ENCODE measurements at places on chromosomes 2 and 18.

DNA sequence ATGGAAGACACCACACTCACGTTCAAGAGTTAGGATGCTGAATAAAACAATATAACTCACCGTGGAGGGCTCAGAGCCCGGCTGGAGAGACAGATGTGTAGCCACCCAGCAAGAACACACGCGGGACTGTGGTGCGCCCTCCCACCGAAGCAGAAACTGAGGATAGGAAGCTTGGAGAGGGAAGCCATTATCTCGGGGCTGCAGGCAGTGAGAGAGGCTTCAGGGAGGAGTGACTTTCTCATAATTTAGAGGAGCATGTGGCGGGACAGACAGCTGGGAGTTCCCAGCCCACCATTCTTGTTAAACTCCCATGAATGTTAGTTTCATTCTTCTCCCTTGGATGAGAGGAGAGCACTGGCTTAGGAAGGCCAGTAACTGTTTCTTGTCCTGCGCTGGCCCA lies 96.4 kb downstream of the MAPRE2 start:
- DNase-seq = no peak

DNA sequence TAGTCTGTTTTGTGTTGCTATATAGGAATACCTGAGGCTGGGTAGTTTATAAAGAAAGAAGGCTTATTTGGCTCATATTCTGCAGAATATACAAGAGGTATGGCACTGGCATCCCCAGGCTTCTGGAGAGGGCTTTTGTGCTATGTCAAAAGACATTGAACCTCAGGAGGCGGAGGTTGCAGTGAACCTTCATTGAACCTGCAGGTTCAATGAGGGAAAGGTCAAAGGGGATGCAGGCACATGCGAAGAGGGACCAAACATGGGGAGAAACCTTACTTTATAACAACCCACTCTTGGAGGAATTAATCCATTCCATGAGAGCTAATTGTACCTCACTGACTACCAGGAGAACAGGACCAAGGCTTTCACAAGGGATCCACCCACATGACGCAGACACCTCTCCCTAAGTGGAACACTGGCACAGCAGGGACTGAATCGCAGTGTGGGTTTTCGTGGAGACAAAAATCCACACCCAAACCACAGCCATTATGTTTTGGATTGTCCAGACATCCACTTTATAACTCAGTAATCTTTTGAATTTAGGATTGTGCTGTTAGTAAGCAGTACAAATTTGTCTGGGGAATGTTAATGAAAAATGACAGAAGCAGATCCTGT lies 4.1 kb upstream of the SERPINB8 start:
- DNase-seq = no peak

- no peak for DNase-seq
Measured at GRCh38 chr2:57698935-57699449, 347.6 kb upstream of the VRK2 start.

DNA sequence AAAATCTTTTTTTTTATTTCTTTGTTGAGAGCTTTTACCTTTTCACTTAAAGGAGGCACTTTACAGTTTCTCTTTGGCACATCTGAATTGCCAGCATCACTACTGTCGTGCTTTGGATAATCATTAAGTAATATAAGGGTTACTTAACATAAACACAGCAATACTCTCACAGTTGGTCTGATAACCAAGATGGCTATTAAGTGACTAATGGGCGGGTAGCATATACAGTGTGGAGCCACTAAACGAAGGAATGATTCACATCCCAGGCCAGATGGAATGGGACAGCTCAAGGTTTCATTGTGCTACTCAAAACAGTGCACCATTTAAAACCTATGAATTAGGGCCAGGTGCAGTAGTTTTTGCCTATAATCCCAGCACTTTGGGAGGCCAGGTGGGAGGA lies 28.1 kb downstream of the USP37 start:
- DNase-seq = no peak

DNA sequence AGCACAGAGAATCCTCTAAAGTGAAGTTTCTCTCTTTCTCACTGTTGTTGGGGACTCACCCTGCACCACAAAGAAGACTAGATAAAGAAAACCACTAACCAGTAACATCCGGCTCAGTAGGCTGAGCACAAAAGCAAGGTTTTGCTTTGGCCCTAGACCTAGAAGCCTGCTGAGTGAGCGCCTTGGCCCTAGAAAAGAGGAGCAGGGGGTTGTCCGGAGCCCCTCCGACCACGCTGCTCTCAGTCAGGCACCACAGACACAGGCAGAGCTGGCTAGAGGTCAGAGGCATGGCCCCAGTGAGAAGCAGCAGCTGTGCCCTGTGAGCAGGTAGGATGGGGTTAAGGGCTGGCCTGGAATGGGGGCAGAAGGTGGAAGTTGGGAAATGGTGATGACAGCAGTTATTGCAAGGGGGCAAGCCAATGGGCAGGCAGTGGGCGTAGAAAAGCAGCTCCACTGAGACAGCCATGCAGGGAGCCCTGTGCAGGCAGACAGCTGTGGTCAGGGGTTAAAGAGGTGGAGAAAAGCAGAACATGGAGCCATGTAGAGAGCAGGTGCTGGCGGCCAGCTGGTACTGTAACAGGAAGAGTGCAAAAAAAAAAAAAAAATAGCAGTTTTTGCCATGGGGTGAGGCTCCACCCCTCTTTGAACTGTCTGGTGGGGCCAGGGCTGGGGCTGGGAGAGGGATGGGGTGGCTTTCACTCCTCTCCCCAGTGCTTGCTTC lies 36.9 kb upstream of the SLC14A1 start:
- DNase-seq = peak; percentile 75

GRCh38 chr2:111668274-111668616 lies 215.7 kb downstream of the ANAPC1 start:
- no peak for DNase-seq

- no peak for DNase-seq
Measured at GRCh38 chr2:222108957-222109585, 189.7 kb downstream of the PAX3 start.

GRCh38 chr18:48889981-48890762 lies 60.6 kb downstream of the SMAD7 start:
- peak; percentile 59 for DNase-seq

DNA sequence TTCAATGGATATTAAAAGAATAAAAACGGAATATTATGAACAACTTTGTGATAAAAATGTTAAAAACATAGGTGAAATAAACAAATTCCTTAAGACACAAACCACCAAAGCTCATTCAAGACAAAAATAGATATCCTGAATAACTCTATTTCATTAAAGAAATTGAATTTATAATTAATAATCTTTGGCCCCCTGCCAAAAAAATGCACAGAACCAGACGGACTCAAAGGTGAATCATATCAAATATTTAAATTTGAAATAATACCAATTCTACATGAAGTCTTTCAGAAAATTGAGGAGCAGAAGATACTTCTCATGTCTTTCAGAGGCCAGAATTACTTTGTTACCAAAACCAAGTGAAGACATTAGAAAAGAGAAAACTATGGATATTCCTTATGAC lies 128.3 kb upstream of the KLHL29 start:
- DNase-seq = no peak

GRCh38 chr18:1147730-1148129 lies 243.1 kb downstream of the ADCYAP1 start:
- no peak for DNase-seq

- DNase-seq = no peak
Measured at GRCh38 chr2:64605991-64606478, 47.7 kb downstream of the SERTAD2 start.

GRCh38 chr2:217269701-217270484 lies 410.0 kb upstream of the TNP1 start:
- DNase-seq = no peak

DNA sequence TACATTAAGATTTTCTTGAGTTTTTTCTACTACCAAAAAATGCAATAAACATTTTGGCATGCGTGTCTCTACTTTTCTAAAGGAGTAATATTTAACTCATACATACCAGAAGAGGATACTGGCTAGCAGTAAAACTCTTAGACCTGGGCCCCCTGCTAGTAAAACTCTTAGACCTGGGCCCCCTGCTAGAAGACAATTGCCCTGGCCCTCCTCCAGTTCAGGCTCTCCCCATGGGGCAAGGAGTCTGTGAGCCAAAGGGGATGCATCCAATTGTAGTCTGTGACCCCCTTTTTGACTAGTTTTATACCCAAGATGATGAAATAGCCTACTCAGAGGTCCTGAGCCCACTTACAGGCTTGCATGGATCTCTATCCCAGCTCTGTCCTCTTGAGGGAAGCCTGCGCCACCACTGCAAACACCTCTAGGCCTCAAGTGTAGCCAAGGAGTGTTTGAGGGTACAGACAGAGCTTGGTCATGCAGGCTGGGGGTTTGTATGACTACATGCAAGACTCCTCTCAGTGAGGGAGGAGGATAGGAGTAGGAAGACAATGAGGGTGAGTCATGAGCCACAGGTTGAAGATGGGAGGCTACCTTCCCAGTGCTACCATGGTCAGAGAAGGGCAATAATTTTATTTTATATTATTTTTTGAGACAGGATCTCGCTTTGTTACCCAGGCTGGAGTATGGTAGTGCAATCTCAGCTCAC lies 45.2 kb upstream of the PGAP1 start:
- DNase-seq = no peak

GRCh38 chr2:134391751-134392160 lies 137.9 kb downstream of the MGAT5 start:
- no peak for DNase-seq

- no peak for DNase-seq
Measured at GRCh38 chr2:152396051-152396511, 61.1 kb downstream of the FMNL2 start.

DNA sequence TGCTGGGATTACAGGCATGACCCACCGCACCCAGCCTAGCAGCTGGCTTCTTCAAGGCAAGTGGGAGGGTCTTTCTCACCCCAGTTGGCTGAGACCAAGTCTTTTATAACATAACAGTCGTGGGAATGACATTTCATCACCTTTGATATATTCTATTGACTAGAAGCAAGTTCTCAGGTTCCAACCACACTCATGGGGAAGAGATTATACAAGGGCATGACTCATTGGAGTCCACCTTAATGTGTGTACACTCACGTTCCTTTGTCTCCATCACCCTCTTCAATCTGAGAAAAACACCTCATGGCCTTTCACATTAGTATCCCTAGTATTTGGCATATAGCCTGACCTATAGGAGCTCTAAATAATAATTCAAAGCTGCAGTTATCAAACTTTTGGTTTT lies 2.8 kb upstream of the BBS5 start:
- no peak for DNase-seq

DNA sequence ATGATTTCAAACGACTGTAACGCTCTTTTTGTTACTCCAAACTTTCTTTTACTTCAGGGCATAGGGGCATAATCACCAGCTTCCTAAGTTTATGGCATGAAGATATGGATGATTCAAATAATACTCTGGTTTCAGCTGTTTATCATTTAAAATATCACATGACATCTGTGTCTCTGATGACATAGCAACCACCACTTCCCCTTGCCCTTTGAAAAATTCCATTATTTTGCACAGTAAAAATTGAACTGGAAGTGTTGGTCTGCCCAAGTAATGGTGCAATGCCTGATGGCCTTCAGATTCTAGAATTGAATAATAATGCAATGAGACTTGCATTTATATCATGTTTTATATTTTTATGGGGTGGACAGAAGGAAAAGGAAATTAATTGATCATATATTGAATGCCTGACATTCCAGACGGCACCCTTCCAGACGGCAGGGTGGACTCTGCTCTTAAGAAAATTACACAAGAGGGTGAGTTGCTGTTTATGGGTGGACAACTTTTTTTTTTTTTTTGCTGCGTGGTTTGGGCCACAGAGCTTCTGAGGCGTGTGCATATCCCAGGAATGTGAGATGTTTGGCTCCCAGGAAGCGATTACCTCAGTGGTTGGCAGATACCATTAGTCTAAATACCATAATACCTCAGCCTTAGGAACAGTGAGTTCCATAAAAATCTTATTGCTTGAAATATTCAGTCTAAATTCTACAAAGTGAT lies 101.7 kb upstream of the ZNF521 start:
- DNase-seq = no peak

DNA sequence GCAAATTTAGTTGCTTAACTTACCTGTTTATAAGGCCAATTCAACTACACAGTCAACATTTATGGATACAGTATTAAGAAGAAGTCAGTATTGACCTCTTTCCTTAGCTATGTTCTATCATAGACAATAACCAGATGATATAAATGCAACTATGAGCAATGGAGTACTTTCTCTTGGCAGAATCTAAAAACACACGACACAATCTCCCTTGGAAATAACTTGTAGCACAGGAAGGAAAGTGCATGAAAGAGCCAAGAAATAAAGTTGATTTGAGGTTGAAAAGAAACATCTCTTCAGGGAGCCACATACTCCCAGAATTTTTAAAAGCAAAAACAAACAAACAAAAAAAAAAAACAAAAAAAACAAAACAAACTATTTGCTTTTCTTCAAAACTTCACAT lies 145.0 kb downstream of the EVA1A start:
- DNase-seq = no peak

Measured in upper lobe of right lung (tissue), 1 donor.